ENCODE measurements at places on chromosomes 5 and 9.

- DNase-seq = no peak
These were observed 145.0 kb downstream of the FSTL4 start for GRCh38 chr5:133467335-133467779.

DNA sequence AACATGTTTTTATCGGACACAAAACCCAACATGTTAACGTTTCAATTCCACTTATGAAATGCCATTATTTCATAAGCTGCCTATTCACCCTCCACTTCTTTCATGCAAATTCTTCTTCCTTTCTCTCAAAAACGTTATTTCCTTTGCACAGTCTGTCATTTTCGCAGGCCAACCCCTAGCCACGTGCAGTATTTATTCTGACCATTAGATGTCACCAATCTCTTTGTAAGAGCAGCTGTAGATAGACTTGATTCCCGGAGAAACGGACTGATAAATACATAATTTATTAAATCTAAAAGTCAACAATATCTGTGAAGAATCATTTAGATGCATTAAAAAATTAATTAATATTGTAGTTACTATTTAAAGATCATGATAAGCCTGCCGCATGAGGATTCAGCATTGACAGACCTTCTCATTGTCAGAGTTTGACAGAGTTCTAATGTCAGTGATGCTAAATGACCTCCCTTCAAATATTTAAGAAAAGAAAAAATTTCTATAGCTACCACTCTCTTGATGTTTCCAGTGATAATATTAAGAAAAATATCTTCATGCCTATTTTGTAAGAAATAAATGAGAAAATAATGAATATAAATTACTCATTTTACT is 933.6 kb downstream of the CDH12 start:
- DNase-seq = peak; percentile 29

DNA sequence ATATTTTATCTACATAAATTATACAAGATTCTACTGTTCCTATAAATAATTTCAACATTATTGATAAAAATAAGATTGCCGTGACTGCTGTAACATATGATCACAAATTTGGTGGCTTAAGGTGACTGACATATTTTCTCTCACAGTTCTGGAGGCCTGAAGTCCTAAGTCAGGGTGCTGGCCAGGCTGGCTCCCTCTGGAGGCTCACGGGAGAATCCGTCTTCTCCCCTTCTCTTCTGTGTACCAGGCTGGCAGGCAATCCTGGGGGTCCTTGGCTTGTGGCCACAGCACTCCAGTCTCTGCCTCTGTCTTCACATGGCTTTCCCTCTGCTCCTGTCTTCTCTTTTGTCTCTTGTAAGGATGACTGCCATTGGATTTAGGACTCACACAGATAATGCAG is 31.7 kb upstream of the IRX2 start:
- no peak for DNase-seq

- DNase-seq = no peak
These were observed 4.5 kb upstream of the CNTLN start for GRCh38 chr9:17130291-17130690.

GRCh38 chr5:76256116-76256889 is 146.8 kb upstream of the IQGAP2 start:
- DNase-seq = peak; percentile 52

GRCh38 chr9:101121836-101122399 is 93.4 kb downstream of the PLPPR1 start:
- no peak for DNase-seq

GRCh38 chr5:3198074-3198449 is 397.6 kb upstream of the IRX1 start:
- DNase-seq = no peak

GRCh38 chr9:133597316-133597957 is 11.8 kb downstream of the FAM163B start:
- no peak for DNase-seq

GRCh38 chr5:122420091-122420490 is 108.1 kb downstream of the SNCAIP start:
- no peak for DNase-seq

DNA sequence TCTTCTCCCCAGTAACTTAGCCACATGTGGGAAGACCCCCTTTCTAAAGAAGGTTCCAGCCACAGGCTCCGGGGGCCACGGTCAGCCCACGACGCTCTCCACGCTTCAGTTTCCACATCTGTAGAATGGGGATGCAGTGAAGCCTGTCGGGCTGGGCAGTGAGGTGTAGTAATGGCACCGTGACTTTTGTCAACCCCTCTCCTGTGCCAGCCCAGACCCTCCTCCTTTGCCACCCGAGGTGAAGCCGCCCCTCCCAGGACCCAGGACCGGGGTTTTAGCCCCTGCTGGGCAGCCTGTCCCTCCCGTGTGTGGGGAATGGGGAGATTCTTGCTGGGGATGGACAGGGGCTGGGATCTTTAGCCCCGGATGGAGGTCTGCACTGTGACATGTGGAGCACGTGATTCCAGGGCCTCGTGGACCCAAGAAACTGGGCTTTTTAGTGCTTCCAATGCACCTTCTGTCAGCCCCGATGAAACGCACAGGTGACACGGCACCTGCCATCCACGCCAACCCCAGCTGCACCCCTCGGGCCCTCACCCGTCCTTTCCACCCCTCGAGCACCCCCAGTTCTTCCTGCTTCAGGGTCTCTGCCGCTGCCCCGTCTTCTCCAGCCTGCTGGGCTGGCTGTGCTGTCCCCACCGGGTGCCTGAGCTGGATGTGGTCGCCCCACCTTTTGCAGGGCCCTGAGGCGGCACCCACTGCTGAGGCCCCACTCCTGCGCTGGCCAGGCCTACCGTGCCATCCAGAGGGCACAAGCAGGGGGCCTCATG is 13.4 kb upstream of the RNU6ATAC start:
- DNase-seq = no peak

DNA sequence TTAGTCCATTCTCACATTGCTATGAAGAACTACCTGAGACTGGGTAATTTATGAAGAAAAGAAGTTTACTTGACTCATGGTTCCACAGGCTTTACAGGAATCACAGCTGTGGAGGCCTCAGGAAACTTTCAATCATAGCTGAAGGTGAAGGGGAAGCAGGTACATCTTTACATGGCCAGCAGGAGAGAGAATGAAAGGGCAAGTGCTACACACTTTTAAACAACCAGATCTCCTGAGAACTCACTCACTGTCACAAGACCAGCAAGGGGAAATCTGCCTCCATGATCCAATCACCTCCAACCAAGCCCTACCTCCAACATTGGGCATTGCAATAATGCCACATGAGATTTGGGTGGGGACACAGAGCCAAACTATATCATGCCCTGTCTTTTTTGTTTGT is 3.5 kb upstream of the LCN6 start:
- DNase-seq = no peak

DNA sequence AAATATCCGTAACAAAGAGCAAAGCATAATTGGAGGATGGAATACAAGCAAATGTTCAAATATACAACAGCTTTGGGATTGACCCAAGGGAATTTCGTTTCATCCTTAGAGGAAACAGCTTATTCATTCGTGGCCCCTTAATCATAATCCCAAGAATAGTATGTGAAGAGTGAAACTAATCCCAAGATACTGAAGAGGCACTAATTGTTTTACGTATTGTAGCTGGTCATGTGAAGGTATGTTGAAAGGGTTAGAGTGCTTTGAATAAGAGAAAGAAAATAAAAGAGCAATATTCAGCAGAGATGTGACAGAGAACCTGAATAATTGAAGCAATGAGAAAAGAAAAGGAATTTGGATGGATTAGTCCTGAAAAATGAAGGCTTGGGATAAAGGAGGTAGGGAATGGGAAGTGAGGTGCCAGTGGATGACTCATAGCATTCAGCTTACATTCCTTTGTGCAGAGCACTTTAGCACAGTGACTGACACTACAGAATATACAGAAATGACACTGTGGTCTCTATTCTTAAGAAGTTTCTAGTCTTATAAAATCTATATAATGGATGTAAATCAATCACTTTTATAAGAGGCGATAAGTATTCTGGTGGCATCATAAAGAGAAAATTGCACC is 221.9 kb downstream of the TLR4 start:
- DNase-seq = no peak

GRCh38 chr5:102858808-102859207 is 103.7 kb downstream of the PAM start:
- peak; percentile 10 for DNase-seq

DNA sequence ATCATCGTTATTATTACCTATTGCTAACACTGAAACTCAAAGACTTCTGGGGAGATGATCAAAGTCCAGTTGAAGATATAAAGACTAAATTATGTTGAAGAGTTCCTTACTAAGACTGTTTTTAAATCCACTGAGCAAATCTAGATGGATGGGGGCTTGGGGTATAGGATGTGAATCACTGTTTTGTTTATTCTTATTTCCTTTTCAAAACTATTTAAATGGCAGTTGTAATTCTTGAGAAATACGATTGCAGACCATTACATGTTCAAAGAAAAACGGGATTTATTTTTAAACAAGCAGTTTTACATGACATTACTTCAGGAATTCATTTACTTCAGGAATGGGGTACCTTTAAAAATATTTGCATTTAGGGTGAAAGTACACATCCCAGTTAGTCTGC is 4.3 kb downstream of the RASGRF2 start:
- no peak for DNase-seq

DNA sequence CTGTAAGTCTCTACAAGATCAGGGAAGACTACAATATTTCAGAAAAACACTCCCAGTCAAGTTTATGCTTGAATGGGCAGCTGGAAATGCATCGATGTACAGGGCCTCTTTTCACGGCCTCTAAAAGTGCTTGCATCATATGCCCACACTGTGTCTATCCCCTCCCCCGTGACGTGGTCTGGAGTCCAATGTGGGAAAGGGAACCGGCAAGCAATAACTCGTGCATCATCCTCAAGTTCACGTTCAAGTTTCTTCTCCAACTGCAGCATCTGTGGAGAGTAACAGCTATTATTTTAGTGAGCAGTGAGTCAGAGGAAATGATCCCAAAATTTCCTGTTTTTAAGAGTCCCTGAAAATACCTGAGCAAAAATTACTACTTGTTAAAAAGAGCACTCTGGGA is 22.3 kb downstream of the ATPSCKMT start:
- no peak for DNase-seq

DNA sequence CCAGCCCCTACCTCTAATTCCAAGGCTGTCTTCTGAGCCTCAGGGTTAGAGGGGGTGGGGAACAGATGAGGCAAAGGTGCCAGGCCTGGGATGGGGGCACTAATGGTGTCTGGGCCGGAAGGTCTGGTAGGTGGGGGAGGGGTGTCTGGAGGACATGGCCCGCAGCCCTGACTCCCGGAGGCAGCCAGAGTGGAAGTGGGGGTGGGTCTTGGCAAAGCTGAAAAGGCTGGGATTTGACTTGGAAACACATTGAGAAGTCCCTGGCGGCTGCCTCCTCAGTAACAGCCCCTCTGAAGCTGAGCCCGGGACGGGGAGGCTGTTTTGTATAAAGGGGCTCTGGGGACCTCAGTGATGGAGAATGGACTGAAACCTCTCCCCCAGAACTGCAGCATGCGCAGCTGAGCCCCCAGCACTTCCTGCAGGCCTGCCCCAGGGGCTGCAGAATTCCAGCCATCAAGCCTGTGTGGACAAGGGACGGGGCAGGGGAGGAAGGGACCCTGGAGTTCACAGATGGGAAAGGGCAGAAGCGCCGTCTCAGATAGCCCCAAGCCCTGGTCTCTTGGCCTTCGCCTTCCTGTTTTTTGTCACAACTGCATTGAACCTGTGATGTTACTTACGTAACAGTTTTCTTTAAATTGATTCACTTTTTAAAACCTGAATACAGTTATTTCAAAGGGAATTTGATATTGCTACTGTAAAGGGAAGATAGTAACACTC is 49.3 kb upstream of the SYNPO start:
- no peak for DNase-seq

DNA sequence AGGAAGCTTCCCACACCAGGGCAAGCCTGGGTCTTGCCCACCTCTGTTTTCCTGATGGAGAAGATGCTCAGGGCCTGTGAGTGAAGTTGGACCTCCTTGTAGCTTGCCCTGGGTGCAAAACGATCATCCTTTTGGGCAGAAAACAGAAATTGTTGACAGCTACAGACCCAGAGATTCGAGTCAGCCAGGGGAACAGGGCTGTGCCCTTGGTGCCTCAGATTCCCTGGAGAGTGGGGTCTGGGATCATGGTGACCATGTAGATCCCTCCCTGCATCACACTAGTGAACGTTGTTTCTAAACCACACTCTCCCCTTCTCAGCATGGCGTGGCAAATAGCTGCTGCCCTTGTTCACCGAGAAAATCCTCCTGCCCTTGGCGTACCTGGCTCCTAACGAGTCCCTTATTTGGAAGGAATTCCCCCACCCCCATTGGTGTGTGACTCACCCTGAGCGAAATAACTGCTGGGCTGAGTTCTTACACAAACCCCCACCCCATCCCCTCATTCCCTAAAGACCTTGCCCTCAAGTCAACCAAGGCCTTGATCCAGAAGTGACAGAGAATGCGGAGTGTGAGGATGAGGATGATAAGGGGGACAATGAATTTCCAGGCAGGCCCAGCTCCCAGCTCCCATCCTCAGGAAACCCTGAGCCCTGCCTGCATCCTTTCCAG is 1.1 kb upstream of the DCANP1 start:
- DNase-seq = no peak

GRCh38 chr5:99702565-99702964 is 773.8 kb upstream of the CHD1 start:
- DNase-seq = no peak

- DNase-seq = no peak
These were observed 53.2 kb downstream of the USP20 start for GRCh38 chr9:129888293-129889121.

DNA sequence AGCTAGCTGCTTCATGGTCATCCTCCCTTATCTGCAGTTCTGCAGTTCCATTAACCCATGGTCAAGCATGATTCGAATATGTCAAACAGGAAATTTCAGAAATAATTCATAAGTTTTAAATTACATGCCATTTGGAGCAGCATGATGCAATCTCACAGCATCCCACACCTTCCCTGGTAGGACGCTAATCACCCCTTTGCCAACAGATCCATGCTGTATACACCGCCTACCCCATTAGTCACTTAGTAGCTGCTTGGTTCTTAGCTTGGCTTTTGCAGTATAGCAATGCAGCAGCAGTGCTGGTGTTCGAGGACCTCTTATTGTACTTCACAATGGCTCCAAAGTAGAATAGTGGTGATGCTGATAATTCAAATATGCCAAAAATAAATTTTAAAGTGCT is 739.7 kb upstream of the CDH9 start:
- DNase-seq = no peak

DNA sequence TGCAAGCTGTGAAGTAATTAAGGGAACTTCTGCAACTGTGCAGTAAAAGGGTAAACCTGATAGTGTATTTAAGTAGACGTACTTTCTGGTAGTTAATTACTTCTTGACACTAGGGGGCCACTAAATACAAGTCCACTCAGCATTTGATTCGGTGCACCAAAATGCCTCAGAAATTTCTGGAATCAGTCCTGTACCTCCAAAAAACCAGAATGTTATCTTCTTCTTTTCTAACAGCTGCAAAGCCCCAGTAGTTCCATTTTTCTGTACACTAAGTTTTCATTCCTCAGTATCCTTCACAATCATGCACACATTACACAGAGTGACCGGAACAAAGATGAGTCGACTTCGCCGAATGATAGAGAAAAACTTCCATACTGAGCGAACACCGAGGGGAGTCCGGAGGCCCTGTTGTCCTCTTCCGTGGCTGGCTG is 484 bp downstream of the GFM2 start:
- peak; percentile 55 for DNase-seq
